ENCODE measurements at places on chromosomes 12 and 14.

GRCh38 chr12:5511644-5512600, 80.0 kb downstream of the NTF3 start:
- DNase-seq, result no peak

- DNase-seq, result no peak
These were observed 83.1 kb downstream of the ANO6 start for GRCh38 chr12:45298721-45299692.

- DNase-seq, result no peak
These were observed 471 bp downstream of the MTRFR start for GRCh38 chr12:123233505-123234308.

GRCh38 chr12:132717531-132718387, 7.1 kb downstream of the PGAM5 start:
- no peak for DNase-seq

GRCh38 chr12:131445795-131446194, 265.1 kb upstream of the SFSWAP start:
- DNase-seq, result no peak

DNA sequence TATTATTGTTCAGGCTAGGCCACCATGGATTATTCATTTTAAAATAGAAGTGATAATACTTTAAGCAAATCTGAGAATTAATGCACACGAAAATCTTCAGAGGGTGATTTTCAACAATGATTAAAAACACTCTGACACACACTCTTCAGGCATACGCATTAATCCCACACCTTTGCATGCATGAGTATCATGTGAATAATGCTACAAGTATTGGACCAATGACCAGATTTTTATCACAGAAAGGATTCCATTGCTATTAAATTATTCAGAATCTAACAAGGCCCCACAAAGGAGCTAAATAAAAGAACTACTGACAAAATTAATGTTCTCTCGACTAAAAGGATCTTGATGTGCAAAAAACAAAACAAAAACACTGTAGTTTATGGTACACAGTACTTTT, 11.1 kb downstream of the EPS8 start:
- DNase-seq, result no peak

DNA sequence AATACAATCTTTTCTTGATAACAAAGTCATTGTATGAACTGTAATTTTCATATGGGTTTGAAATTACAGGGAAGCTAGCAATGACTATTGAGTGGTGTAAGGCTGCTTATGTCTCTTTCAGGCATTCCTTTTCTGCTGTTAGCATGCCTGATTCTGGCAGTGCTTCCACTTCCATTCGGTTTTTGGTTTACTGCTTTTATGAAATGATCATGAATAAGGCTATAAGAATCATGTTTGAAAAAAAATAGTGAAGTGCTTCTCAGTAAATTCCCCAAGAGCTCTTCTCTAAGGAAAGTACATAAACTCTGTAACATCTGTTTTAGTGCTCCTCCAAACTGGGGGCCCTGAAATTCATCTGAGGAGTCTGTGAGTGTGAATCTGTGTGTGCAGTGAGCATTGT, 434.0 kb upstream of the RGS6 start:
- no peak for DNase-seq

GRCh38 chr12:25960143-25960542, 1.7 kb downstream of the RASSF8 start:
- no peak for DNase-seq

DNA sequence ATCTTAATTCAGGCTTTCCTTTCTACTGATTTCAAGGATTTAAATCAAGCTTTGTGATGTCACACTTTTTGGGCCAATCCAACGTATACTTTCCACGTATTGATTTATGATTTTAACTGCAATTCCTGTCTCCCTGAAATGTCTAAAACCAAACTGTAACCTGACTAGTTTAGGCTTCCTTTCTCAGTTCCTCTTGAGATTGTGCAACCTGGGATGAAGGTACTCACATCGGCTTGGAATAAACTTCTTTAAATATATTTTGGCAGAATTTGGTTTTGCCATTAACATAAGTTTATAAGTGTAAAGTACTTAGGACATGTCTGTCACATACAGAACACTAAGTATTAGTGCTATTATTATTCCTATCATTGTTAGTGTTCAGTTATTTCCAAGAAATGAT, 224.6 kb downstream of the CRADD start:
- DNase-seq, result no peak

GRCh38 chr14:29529418-29529817, 398.2 kb downstream of the PRKD1 start:
- DNase-seq, result no peak

GRCh38 chr12:93571365-93571924, 1.0 kb upstream of the SOCS2 start:
- DNase-seq, result peak; percentile 49

GRCh38 chr12:8519171-8519570, 5.9 kb downstream of the CLEC4D start:
- DNase-seq, result no peak

DNA sequence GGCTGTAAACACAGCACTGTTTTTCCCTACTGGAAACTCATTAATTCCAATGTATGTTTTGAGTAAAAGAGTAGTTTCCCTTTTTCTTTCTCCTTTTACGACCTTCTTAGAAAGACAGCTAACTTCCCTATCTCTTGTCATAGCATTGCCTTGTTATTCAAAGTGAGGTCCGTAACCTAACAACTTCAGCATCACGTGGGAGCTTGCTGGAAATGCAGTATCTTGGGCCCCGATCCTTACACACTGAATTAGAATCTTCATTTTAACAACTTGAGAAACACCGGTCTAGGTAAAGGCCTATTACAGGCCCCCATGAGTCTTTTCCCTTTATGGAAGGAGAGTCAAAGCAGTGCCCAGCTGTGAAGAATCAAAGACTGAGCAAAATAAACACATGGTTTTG, 230.7 kb upstream of the PRKD1 start:
- DNase-seq, result no peak

- DNase-seq, result no peak
These were observed 25.0 kb upstream of the COCH start for GRCh38 chr14:30849354-30849753.

DNA sequence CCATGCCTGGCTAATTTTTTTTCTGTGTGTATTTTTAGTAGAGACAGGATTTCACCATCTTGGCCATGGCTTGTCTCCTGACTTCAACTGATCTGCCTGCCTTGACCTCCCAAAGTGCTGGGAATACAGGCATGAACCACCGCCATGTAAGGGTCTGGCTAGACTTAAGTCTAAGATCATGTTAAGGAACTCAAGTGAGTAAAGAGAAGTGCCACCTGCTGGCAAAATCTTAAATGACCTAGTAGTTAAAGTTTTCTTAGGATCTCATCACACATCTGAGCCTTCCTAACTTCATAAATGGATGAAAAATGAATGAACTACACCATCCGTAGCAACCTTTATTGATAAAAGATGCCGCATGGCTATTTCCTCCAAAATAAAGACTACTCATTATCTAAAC, 1.7 kb upstream of the C12orf56 start:
- no peak for DNase-seq

- no peak for DNase-seq
These were observed 890.9 kb downstream of the VRK1 start for GRCh38 chr14:97687944-97688630.

- no peak for DNase-seq
These were observed 90.7 kb downstream of the NINJ2 start for GRCh38 chr12:572532-572899.

Measured in NCI-H1092 treated with DMSO at 0.1 percent for 48 hours (cell line).